Stimulated activated CD8-positive, alpha-beta memory T cell treated with anti-CD3 and anti-CD28 coated beads, Interleukin-4, amount 100 ng/mL, for 48 hours (primary cell): ENCODE measurements at places on chromosomes 16 and 17.

GRCh38 chr17:5439446-5439764, 450 bp upstream of the C1QBP start:
- no peak for DNase-seq

- peak; percentile 86 for DNase-seq
Observed at GRCh38 chr17:63911657-63912100, 621 bp upstream of the CSHL1 start.

- no peak for DNase-seq
Observed at GRCh38 chr17:6027342-6028024, 42.7 kb upstream of the WSCD1 start.

GRCh38 chr17:28725660-28726225, 290 bp downstream of the TLCD1 start:
- peak; percentile 80 for DNase-seq

DNA sequence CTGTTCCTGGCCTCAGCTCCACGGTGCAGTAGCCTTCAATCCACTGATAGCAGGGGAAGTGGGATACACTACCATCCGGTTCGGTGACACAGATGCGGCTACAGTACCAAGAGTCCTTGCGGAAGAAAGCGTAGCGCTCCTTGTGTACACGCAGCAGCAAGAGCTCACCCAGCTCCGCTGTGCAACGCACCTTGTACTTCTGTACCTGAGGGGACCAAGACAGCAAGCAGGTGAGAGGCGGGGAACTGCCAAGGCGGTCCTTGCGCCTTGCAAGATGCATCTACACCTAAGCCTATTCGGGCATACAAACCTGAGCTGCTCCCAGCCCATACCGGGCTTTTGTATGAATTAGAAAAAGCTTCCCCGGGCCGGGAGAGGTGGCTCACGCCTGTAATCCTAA, 1.5 kb downstream of the ALOXE3 start:
- no peak for DNase-seq

DNA sequence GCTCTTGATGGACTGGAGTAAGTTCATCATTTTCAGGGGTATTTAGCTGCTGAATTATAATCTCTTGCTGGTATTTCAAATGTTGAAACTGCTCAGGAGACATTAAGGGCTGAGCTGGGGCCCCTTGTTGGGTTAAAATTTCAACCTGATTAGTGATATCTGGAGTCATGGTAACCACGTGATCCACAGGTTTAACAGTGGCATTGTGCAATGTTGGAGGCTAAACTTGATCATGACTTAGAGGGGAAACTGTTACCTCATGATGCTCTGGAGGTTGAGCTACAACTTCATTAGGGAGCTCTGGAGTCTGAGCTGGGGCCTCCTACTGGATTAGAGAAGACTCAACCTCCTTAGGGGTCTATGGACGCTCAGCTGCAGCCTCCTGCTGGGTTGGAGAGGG, 17.2 kb upstream of the MPP2 start:
- no peak for DNase-seq

DNA sequence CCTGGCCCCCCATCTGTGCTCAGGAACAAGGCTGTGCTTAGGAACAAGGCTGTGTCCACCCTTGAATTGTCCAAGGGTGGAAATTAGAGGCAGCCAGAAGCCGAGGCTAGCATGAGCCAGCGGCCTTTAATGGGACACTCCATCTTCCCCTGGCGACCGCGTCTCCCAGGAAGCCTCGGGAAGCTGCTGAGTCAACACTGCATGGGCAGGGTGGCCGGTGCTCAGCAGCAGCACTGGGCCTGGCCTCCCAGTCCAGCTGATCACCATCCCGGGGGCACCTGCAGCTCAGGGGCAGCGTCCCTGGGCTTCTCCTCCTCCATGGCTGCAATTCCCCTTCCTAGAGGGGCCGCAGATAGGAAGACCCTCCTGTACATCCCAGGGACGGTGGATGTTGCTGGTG, 180.8 kb downstream of the ENGASE start:
- no peak for DNase-seq

DNA sequence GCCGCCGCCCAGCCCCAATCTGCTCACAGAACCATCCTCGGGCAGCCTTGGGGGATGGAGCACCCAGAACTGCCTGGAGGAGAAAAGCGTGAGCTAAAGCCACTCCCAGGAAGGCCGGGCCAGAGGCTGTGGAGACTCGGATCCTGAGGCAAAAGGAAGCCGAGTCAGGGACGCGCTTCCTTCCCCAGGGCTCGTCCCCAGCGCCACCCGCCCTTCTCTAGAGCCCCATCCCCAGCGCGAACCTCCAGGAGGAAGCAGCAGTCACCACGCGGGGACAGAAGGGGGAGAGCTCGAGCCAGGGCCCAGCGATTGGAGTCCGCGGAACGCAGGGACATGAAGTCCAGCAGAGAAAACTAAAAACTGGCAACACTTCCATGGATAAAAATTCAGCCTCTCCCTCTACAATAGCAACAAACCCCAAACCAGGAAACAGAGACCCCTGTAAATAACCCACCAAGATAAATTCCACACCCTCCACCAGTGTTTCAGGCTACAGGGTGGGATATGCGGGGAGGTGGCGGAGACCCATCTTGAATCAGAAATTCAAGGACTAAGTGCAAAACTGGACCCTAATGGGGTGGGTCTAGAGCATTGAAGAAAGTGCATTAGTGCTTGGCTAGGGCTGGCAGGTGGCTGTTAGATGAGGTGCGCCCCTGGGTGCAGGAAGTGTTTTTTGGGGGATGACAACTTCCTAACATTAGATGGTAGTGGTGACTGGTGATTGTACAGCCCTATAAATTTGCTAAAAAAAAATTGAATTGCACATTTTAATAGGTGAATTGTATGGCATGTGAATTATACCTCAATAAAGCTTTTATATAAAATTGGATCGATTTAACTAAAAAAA, 116.1 kb upstream of the METRNL start:
- peak; percentile 57 for DNase-seq

- no peak for DNase-seq
Observed at GRCh38 chr17:72614871-72615626, 477.4 kb downstream of the SLC39A11 start.

DNA sequence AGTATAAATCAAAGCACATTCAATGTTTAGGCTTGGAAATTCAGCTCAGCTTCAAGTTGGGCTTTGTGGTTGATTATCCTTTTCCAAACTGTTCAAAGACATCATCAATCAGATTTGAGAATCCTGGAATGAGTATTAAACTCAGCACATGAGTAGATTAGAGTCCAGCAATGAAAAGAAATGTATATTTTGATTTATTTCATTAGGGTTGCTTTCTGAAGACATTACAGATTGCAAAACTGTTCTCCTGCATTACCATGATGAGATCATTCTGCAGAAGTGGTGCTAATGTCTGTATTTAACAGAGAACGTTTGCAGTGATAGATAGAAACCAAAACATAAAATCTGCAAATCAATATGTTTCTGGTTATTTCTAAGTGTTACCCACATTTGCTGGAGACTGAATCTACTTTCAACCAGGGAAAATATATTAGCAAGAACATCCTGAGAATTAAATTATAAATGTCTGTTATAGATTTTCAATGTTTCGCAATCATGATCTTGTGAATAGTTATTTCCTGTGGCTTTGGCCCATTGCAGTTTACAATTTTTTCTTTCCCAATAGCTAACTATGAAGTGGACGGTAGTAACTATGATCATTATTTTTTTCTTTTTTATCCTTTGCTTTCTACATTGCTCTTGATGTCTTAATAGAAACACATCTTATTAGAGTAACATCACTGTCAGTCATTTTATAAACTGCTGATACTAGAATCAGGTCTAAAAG, 1125.7 kb upstream of the GOT2 start:
- DNase-seq, result no peak

DNA sequence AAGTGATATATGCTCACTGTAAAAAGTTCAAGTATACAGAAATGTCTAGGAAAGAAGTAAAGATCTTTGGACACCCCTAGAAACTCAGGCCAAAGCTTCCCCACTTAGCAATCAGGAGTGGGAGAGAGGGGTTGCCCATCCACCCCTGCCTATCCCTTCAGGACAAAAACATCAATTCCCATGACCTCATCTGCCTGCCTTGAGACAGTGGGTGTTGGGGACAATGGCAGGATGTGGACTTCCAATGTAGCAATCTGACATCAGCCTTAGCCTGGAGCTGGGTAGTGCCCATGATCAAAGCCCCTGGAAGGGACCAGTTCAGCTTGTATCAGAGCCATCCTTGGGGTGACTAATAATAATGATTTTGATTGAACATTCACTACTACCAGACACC, 18.1 kb downstream of the ITPRIPL2 start:
- no peak for DNase-seq

DNA sequence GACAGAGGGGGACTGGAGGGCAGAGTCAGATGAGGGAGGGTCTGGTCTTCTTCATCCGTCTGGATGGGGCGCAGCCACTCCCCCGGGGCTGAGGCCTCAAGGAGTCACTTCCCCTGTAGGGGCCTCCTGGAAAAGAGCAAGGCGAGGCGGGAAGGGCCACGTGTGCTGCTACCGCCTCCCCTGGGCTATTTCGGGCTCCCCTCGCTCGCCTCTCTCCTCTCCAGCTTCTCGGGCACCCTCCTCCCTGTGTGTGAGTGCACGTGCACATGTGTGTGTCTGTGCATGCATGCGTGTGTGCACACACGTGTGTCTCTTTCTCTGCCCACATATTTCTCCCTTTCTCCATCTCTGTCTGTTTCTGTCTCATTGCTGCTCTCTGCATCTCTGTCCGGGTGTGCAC, 10.1 kb downstream of the GSG1L start:
- DNase-seq, result no peak
